ENCODE measurements at places on chromosomes 1 and 21.
A peak's percentile ranks its signal among the peaks of the same experiment; 100 is the strongest.

GRCh38 chr1:34715139-34715538 is 39.7 kb upstream of the GJB5 start:
- DNase-seq: no peak

DNA sequence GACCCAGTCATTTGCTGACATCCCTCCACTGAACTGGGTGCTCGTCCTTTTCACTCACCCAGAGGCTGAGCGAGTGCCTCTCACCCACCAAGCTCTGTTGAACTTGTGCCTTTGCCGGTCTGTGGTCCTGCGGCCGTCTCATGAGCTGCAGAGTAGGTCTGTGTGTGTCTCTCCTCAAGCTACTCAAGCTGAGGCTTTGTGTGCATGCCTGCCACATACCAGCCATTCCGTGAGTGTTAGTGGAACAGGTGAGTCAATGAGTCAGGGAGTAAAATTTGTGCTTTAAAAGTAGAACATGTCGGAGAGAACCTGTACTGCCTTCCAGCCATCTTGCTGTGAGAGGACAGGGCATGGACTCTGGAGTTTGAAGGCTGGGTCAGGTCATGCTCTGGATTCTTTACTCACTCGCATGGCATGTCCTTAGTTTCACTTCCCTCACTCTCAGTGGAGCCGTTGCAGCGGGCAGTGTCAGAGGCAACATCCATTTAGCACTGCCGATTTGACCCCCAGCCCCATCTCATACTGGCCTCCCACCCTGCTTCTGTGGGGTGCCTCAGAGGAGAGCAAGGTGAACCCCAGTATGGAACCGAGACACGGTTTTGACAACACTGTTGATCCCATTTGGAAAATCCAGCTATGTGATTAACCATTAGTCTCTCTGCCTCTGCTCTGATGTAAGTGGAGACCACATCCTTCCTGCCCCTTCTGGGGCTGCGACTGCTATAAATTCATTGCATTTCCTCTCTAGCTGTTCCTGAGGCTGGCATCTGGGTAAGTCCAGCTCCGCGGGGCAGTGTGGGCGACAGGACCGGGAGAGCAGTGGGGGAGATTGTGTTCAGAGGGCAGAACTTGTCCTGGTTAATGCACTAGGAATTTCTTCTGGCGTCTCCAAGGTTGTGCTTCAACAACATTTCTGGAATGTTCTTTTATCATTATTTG is at the start of gene NLRP3:
Gene NLRP3 (plus strand): TSS at position 751 of the 939 bp plus-strand sequence. CDS start 2,628 bp downstream, outside the sequence.
- DNase-seq: no peak

GRCh38 chr1:57017200-57017599 is 51.4 kb upstream of the C8B start:
- DNase-seq: no peak

- DNase-seq: peak; percentile 4
These were observed 1.0 kb downstream of the TMEM200B start for GRCh38 chr1:29122682-29123052.

- no peak for DNase-seq
These were observed 232.5 kb upstream of the TMEM51 start for GRCh38 chr1:14921057-14921456.

DNA sequence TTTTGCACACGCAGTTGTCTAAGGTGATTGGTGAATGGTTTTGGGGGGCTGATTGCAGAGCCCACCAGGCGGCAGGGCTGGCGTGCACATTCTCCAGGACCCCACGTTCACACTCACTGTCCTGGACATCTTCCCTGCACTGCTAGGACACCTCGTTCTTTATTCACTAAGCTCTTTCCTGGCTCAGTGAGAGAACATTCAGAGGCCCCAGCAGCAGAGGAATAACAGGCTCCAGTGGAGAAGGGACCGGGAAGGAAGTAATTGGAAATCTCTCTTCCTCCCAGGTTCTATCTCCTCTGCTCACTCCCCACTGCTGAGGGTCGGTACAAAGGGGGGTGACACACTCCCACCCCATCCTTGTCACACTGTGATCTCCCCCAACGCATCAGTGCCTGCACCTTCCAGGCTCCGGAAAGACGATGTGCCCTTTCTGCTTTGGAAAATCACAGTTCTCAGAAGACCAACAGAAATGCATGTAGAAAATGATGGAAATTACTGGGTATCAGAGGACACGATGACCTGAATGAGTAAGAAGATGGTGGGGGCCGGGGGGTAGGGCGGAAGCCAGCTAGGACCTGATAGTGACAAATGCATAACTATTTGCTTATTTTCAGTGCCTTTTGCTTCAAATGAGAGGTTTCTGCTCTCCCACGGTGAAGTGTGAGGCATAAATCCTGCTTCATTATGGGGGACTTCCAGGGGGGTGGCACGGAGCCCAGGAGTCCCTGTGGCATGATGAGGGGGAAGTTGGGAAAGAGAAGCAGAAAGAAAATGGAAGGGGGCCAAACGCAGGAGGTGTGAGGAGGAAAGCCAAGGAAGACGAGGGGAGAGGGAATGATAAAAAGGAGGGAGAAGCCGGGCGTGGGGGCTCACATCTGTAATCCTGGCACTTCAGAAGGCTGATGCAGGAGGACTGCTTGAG is 25.2 kb upstream of the KIF26B start:
- no peak for DNase-seq

- DNase-seq: no peak
These were observed 28.8 kb upstream of the SELE start for GRCh38 chr1:169762699-169763098.

DNA sequence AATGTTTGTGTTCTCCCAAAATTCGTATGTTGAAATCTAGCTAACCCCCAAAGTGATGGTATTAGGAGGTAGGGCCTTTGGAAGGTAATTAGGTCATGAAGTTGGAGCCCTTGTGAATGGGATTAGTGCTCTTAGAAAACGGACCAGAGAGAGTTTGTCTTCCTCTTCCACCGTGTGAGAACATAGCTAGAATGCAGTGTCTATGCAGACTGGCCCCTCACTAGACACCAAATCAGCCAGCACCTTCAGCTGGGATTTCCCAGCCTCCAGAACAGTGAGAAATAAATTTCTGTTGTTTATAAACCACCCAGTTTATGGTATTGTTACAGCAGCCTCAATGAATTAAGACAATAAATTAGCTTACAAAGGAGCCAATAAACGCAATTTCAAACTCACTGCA is 58.0 kb downstream of the KIAA0319L start:
- DNase-seq: no peak

GRCh38 chr1:234780531-234781162 is 170.7 kb upstream of the IRF2BP2 start:
- DNase-seq: no peak

- no peak for DNase-seq
These were observed 2.9 kb downstream of the MXRA8 start for GRCh38 chr1:1355416-1355815.

DNA sequence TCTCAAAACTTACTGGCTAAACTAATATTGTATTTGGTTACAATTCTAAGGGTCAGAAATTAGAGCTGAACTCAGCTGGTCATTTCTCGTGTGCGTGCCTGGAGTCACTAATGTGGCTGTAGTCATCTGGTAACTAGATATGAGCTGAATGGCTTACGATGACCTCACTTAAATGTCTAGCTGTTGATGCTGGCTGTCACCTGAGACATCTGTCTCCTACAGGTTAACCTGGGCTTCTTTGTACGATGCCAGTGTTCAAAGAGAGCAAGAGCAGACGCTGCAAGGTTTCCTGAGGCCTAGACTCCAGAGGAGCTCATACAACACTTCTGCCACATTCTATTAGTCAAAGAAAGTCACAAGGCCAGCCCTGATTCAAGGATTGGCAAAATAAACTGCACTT is 17.1 kb upstream of the ALG6 start:
- no peak for DNase-seq

DNA sequence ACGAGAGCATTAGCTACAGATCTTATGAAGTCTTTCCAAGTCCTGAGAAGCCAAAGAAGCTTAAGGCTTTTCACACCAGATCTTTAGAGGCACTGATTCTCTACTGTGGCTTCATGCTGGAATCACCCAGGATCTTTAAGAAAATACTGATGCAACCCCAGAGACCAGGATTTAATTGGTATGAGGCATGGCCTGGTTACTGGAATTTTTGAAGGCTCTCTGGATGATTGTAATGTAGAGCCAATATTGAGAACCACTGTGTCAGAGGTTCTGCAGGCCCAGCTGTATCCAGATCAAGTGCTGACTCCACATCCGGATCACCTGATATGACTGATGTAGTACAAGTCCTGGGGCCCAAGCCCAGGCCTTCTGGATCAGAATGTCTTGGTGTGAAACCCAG is 105.7 kb downstream of the PLPPR5 start:
- DNase-seq: no peak

- DNase-seq: no peak
These were observed 13.4 kb downstream of the ENTREP3 start for GRCh38 chr1:155241841-155242264.

GRCh38 chr1:114771992-114772391 is 8.5 kb downstream of the SIKE1 start:
- no peak for DNase-seq

DNA sequence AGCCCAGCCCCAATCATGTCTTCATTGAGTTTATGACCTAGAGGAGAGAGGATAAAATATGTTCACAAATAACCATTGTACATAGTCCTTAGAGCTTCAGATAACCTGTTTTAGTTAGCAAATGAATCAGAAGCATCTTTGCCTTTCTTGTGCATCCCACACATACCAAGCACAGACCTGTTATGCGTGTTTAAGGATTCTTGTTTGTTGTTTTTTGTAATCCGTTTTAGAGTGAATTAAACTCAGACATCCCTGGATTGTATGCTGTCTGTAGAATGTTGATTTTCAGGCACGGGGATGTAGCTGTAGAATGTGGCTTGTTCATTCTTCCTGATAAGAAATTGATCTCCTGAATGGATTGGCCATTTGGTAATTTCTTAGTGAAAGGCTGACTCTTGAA is 135.8 kb downstream of the EDEM3 start:
- DNase-seq: no peak

DNA sequence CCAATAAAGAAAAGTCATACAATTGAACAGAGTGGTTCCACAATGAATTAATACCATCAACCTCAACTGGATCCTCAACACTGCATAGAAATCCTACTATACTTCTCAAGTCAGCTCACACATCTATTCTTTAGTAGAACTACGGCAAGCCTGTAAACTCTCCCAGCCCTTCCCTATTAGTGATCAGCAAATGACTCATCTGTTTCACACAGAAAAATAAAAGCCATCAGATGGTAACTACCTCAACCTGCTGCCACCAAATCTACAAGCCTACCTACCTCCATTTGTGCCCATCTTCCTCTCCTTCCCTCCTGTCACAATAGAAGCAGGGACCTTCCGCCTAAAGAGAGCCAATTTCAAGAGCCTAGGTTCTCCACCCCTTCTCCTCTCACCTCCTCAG is 63.6 kb downstream of the DMAP1 start:
- no peak for DNase-seq

- DNase-seq: no peak
These were observed 296.9 kb upstream of the RUNX1 start for GRCh38 chr21:35345954-35346353.

DNA sequence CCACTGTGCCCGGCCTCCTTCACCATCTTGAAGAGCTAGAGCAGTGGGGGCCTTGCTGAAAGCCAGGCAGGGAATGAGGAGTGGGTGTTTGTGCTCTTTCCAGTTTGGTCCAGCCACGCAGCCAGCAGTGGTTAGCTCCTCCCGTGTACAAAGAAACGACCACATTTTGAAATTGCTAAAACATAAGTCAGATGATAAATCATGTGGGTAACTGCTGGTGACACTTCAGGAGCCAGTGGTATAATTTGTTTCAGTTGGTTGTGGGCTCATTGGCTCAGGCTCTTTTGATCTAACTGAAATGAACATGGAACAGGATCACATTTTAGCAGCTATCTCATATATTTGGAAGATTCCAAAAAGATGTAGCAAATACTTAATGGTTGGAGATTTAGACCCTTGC is 87.6 kb downstream of the MTR start:
- DNase-seq: no peak

DNA sequence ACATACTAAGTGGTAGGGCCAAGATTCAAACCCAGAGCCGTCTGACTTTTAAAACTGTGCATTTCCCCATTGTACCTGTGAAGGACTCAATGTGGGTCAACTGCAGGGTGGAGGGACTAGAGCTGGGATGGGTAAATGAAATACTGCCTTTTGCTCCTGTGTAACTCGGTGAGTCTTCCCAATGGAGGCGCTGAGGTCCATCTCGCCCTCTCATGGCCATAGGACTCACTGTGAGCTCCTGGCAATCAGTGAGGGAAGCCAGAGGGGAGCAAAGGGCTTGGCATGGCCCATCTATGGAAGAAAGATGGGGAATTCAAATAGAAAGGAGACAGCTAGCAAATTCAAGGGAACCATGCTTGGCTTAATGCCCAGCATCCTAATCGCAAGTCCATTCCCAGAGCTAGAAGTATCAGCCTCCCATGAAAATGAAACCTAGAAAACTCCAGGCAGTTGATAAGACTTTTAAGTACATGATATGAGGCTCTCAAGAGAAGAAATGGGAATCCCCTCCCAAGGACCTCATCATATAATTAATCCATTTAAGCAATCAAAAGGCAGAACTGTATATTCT is 25.4 kb upstream of the CGN start:
- no peak for DNase-seq

DNA sequence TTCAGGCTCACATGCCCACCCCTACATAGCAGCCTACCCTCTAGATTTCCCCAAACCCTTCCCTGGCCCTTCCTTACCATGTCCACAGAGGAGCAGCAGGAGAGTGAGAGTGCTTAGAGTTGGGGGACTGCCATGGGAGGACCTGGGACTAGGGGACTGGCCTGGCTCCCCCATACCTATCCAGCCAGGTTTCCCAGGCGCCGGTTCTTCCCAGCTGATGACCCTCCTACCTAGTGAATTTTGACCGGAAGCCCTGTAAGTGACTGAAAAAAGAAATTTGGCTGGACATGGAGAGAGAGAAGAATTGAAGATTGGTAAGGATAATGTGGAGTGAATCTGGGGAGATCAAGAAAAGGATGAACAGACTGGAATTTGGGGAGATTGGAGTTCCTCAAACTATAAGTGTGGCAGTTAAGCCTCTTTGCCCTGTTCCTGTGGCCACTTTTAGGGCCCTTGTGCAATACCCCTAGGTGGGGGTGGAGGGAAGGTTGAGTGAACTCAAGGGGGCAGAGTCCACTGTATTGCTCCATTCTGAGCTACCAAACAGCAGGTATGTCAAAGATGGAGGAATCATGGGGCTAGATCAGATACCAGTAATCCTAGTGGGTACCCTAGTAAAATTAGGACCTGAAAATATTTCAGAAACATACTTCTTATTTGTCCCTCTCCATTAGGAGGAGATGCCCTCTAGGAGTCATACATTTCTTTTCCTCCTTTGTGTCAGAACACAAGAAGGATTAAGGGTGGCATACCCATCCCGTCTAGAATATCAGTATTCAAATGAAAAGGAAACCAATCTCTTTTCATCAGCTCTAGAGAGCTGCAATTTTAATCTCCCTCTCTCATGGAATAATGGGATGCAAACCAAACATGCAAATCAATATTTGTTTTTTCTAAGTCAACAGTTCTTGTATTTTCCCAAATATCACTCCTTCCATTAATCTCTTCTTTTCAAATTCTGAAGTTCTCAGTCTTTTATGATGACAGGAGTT is 1.2 kb downstream of the HJV start:
- DNase-seq: no peak

Measured in stimulated activated CD4-positive, alpha-beta T cell treated with anti-CD3 and anti-CD28 coated beads, TNF-alpha, amount 100 ng/mL, for 4 hours (primary cell).